ENCODE measurements at places on chromosomes 6 and 20.

- peaks cover 46% of the 10 kb centered on the region for H3K4me1 ChIP-seq
- H3K4me3 ChIP-seq = peak overlapping the region; percentile 80
These were observed 671 bp downstream of the E2F1 start for GRCh38 chr20:33685328-33686099.

GRCh38 chr20:16708602-16709001, 21.2 kb upstream of the SNRPB2 start:
- no peak overlapping the region for H3K4me3 ChIP-seq
- no peak overlapping the region for H3K27ac ChIP-seq
- no peak for DNase-seq

DNA sequence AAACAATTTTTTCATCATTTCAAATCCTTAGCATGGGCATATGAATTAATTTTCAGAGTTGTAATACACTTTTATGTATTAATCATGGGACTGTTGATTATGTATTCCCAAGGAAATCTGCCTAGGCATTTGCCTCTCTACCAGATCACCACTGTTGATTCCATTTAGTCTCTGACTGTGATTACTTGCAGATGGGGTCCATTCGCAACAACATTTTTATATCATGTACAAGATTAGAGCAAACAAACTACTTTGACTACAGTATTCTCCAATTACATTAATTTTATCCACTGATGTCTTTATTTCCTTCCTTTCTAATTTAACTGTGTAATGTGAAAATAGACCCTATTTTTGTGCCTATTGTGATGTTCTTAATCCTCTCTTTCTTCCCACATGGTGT, 831.4 kb upstream of the SLC35B3 start:
- no peaks in the 10 kb centered on the region for H3K36me3 ChIP-seq
- H3K4me3 ChIP-seq = no peak overlapping the region
- no peak for DNase-seq
- H3K27ac ChIP-seq = no peak overlapping the region
- no peaks in the 10 kb centered on the region for H3K27me3 ChIP-seq
- no peaks in the 10 kb centered on the region for H3K4me1 ChIP-seq

DNA sequence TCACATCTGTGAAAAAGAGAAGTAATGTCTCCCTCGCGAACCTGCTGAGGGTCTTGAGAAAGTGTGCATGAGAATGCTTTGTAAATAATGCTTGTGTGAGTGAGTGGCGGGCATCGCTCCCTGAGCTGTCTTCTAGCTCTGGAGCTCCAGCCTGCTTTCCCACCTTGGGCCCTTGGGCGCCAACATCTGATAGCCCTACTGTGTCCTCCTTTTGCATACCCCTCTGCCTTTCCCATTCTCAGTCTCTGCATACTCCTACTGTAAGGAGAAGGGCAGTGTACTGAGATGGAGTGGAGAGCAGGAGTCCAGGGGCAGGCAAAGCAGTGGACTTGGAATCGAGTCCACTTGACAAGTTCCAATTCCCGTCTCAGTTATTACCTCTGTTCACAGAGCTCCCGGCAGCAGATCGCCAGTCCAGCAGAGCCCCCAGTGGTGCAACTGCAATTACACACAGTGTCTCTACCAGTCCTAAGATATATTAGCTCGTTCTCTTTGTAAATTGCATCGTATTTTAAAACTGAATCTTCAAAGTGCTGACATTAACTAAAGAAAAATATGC, 847 bp upstream of the NCR2 start:
- no peaks in the 10 kb centered on the region for H3K27me3 ChIP-seq
- H3K36me3 ChIP-seq = no peaks in the 10 kb centered on the region
- no peaks in the 10 kb centered on the region for H3K4me1 ChIP-seq
- no peak overlapping the region for H3K4me3 ChIP-seq
- no peak for DNase-seq

Measured in Caco-2 (cell line).